ENCODE measurements at places on chromosomes 7 and 10.
A peak's percentile ranks its signal among the peaks of the same experiment; 100 is the strongest.

GRCh38 chr10:108784534-108784933 lies 1138.8 kb downstream of the XPNPEP1 start:
- no peak for DNase-seq

DNA sequence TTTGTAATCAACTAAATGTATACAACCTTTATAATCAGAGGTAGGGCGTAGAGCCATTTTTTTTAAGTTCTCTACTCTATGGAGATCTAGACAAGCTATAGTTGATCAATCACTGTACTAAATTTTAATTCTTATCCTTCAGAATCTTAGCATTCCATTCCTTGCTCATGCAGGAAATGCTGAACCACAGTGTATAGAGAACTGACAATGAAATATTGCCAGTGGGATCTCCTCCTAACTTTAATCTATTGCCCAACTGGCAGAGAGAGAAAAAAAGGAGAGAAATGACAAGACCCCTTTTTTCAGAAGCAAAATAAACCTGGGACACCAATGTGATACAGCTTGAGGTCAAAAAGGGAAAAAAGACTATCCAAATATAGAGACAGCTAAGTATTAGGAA lies 26.4 kb upstream of the PPP3CB start:
- no peak for DNase-seq

DNA sequence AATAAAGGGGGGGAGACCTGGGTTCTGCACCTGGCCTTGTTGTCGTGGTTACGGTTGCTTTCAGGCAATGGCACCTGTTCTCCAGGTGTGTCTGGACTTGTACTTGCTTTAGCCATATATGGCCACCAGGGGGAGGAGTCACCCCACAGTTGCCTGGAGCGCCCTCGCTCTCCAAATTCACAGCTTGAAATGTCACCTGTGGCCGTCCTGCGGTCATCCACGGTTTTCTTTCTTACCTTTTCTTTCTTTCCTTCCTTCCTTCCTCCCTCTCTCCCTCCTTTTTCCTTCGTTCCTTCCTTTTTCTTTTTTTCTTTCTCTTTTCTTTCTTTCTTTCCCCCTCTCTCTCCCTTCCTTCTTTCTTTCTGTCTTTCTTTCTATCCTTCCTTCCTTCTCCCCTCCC lies 157.2 kb upstream of the ZNF92 start:
- DNase-seq: peak; percentile 58

GRCh38 chr10:120511165-120511564 lies 54.1 kb downstream of the PLPP4 start:
- no peak for DNase-seq

DNA sequence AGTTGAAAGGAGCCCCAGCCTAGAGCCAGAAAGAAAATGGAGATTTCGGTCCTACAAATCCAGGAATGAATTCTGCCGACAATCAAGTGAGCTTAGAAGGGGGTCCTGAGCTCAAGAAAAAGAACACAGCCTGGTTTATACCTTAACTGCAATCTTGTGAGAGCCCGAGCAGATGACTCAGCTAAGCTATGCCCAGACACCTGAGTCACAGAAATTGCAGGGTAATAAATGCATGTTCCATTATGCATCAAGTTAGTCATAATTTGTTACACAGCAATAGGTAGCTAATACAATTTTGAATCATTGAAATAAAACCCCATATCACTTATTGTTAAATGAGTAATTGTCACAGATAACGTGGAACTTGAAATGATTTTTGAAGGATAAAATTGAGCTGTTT lies 111.8 kb upstream of the FOXP2 start:
- DNase-seq: no peak

GRCh38 chr10:44857363-44858016 lies 53.6 kb upstream of the TMEM72 start:
- peak; percentile 63 for DNase-seq

GRCh38 chr10:123655751-123656150 lies 10.4 kb upstream of the GPR26 start:
- DNase-seq: no peak

GRCh38 chr10:58956926-58957325 lies 219.5 kb upstream of the PHYHIPL start:
- no peak for DNase-seq

DNA sequence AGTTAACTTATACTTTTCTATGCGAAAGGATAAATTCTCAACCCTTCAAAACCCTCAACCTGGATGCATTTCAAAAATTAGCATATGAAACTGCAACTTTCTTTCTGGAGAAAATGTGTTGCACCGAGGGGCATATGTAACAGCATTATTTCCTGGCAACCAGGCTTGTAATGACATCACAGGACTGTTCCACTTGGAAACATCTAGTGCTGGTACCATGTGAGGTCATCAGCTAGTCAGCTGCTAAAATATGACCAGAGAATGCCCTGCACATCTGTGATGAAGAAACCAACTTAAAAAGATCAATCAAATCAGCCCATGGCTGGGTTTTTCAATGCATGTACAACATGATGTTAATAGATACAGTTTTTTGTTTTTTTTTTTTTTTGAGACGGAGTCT lies 40.0 kb downstream of the FGFR2 start:
- DNase-seq: no peak

GRCh38 chr7:86931439-86931838 lies 128.0 kb downstream of the ELAPOR2 start:
- DNase-seq: no peak

DNA sequence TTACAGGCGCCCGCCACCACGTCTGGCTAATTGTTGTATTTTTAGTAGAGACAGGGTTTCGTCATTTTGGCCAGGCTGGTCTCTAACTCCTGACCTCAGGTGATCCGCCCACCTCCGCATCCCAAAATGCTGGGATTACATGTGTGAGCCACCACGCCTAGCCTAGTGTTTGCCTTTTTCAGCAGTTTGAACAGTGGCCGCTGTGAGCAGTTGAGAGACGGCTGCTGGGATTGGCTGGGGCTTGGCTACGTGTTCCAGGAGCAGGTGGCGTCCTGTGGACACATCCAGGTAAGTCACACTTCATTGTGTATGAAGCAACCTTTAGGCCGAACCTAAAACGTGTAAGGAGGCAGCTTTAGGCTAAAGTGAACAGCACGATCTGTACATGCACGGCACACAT lies 231.8 kb upstream of the PITRM1 start:
- DNase-seq: no peak

GRCh38 chr10:5831446-5831782 lies 18.2 kb upstream of the GDI2 start:
- DNase-seq: no peak

DNA sequence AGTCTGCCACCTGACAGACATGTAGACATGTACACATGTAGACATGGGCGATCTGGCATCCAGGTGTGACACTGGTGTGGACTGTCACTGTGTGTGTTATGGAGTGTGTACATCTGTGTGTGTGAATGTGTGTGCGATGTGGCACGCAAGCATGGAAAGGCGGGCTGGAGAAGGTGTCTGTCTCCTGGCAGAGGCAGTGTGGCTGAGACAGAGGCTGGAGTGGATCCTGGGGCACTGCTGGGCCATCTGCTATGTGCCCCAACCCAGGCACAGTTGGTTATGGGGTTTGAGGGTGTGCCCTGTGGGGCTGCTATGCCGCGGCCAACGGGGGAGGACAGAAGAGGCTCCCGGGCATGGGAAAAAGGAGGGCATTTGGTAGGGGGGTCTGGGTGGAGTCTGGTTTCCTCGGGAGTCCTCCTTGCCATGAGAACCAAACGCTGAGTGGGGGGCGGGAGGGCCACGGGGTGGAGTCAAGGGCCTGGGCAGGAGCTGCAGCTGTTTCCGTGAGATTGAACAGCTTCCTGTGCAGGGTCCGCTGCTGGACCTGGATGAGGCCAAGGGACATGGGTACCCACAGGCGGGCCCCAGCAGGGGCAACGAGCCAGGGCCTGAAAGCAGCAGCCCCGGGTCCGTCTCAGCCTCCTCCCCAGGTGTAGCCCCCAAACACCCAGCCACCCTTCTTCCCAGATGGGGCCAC lies 1.3 kb downstream of the ELN start:
- DNase-seq: no peak

GRCh38 chr7:83159731-83160130 lies 3.0 kb downstream of the PCLO start:
- no peak for DNase-seq

DNA sequence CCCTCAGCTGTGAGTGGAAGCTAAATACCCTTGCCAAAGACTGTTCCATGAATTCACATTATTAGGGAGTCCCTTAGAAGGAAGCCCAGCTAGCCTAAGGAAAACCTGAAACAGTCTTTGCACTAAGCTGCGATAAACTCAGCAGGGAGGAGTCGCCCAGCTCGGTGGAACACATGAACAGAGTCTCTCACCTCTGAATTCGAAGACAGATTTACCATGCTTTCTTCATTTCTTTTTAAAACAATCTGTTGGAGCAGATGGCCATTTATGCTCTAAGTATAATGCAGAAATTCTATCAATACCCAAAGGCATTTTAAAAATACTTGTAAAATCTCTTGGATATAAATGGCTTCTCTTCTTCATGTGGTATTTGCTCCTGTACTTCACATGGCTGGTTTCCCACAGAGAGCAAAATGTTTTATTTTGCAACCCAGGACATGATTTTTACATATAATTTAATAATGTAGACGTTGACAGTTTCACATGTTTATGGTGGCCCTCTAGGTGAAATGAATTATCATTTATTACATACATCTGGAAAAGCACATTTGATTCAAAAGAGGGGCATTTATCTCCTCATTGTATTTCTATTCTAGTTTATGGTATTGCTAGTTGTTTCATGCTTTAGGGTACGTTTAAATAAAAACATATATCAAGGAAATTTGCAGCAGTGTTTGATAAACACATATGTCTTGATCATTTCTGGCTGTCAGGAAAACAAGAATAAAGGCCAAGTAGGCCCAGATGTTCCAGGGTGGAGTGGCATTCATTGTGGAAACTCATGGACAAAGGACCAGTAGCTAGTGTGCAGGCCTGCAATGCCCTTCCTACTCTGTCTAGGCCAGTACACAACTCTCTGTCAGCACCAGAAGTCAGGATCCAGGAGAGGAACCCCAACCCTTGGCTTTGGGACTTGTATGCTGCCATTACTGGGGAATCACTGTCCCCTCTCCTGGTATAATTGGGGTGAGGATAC lies 52.2 kb downstream of the LRGUK start:
- no peak for DNase-seq

GRCh38 chr10:6973899-6974298 lies 393.8 kb upstream of the PRKCQ start:
- no peak for DNase-seq

GRCh38 chr7:7736671-7737070 lies 18.3 kb upstream of the RPA3 start:
- DNase-seq: no peak

- DNase-seq: no peak
Measured at GRCh38 chr10:72509206-72509799, 116.6 kb downstream of the MICU1 start.

GRCh38 chr7:29457565-29458011 lies 106.0 kb upstream of the PRR15 start:
- no peak for DNase-seq

- DNase-seq: peak; percentile 60
Measured at GRCh38 chr10:47261121-47261520, 38.9 kb upstream of the GDF10 start.

GRCh38 chr10:68301790-68302502 lies 29.9 kb upstream of the HNRNPH3 start:
- no peak for DNase-seq

DNA sequence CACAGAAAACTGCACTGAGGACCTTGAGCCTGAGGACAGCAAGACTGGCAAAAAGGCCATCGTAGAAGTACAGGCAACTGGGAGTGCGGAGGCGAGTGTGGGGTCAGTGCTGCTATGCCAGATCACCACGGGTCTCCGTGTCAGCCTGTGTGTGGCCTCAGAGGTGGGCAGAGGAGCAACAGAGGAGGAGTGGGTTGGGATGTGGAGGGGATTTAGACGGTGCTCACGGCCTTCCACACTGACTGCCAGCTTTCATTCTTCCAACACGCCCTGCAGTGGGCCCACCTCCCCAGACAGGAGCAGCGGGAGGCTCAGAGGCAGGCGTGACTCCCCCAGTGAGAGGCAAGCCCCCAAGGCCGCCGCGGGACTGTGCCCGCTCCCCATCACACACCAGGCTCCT lies 17.0 kb upstream of the ZMIZ1 start:
- DNase-seq: peak; percentile 2

DNA sequence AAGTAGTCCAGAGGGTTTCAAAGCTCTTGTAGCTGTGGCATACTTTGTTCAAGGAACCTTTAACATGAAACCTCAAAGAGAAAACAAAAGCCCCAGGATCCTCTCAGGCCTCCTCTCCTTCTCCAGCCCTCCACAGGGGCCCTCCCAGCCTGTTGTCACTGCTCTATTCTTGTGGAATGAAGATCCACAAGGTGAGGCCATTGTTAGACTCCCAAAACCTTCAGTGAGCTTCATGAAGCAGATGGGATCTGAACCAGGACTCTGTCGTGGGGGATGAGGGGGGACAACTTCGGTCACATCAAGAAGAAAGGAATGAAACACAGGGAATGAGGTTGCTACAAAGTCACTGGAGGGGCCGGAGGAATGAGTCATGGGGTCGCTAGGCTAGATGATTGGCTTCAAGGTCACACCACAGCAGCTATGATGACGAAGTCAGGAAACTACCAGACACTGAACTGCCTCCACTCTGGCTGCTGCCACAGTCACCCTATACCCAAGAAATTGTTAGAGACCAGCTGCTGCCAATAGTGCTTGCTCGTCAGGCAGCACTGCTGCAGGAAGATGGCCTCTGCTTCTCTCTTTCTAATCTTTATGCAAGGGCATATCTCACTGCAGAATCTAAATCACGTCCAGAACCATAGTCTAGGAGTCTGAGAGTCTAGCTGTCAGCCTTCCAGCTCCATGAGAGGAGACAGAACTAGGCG lies 208.8 kb downstream of the HIBADH start:
- DNase-seq: no peak

GRCh38 chr7:63012633-63013183 lies 985.9 kb upstream of the ZNF722 start:
- DNase-seq: no peak

GRCh38 chr7:140616328-140616727 lies 24.3 kb downstream of the DENND2A start:
- DNase-seq: no peak

GRCh38 chr7:32890793-32891042 lies 842 bp downstream of the KBTBD2 start:
- no peak for DNase-seq

DNA sequence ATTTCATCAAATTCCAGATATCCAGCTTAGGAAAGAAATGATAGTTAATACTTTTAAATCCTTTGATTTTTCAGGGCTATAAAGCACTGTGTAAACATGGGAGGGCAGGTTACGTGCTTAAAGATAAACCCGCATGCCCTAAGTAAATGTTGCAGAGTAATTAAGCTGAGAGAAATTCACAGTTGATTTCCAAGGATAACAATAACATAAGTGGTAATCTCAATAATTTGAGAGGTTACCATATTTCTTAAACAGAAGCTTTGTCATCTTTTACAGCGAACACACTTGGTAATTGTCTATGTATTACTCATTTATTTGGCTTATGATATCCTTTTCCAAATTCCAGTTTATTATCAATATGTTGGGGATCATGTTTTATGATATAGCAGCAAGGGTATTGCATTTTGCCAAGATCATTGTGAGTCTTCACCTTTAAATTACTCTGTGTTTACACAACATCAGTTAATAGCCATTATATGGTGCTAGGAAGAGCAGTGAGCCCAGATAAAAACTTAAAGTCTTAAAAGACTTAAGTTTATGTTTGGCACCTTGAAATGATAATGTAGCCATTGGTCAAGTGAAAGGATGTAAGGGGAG lies 15.4 kb downstream of the MGAM start:
- no peak for DNase-seq

GRCh38 chr7:78679112-78679876 lies 774.2 kb downstream of the MAGI2 start:
- no peak for DNase-seq

- no peak for DNase-seq
Measured at GRCh38 chr10:45375716-45376231, 1.8 kb downstream of the ALOX5 start.

- no peak for DNase-seq
Measured at GRCh38 chr7:92783260-92784201, 52.8 kb downstream of the CDK6 start.
